ENCODE measurements at places on chromosomes 1 and 21.

- DNase-seq, result no peak
These were observed 1.6 kb upstream of the NPHP4 start for GRCh38 chr1:5993556-5994491.

DNA sequence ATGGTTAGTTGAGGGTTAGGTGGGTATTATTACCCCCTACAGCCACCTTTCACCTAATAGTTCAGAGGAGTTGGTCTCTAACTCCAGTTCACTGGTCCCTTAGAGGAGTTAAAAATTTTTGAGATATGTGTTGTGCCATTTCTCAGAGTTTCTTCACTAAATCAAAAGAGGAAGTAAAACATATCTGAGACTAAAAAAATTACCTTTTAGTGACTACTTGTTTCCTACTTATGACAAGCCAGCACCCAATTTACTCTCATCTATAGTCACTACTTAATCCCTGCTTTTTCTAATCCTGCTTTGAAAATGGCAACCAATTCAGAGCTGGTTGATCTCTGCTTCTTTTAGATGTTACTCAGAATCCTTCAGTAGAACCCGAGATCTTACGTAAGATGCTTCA lies 1316.8 kb upstream of the B3GALT2 start:
- no peak for DNase-seq

DNA sequence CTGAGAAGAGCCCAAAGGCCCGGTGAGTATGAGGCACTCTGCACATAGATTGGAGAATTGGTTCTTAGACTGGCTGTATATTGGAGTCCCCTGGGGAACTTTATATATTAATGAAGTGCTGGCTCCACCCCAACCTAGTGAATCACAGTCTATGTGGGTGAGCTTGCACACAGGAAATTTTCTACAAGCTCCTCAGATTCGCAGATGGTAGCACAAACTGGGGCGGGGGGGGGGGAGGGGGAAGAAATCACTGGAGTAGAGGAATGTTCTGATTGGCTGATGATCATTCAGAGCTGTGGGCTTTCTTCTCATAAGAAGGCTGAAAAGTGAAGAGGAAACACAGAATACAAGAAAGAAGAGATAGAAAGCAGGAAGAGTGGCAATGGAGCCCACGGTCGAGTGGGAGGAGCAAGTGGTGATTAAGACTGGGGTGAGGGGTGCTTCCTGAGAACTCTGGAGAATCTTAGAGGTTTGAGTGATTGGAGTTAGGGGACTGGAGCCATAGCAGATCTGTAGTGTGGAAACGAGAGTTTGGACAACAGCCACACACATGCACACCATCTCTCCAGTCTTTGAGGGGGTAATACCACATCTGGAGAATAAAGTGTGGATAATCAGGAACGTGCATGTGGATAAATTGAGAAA lies 465.9 kb upstream of the DAB1 start:
- DNase-seq, result no peak

- no peak for DNase-seq
These were observed 101.8 kb downstream of the CLIC6 start for GRCh38 chr21:34770576-34770975.

GRCh38 chr1:119909890-119910596 lies 13.7 kb upstream of the ADAM30 start:
- DNase-seq, result no peak

DNA sequence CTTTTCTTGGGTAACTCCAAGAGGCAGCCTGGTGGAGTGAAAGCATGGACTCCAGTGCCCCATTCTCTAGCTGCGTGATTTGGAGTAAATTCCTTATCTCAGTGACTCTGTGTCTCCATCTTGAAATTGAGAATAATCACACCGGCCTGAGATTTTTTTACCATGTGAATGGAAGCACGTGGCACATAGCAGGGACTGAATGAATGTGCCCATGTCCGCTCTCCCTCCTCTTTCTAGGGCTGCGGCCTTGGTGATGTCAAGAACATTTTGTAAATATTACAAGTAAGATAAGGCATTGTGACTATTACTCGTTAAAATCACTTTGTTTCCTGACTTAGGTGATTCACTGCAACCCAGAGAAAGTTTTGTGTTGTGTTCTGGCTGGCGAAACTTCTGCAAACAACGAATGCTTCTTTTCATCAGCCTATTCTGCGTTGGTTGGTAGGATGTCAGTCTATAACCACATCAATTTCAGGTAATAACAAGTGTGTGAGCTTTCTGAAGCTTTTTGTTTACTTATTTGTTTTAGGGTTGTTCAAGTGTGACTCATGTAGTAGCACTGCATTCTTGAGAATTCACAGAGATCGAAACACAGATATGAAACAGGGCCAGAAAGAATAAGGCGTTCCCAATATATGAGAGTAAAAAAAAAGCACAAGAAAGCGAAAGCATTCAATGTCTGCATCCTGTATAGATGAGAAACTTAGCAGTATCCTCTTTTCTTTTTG lies 135.7 kb upstream of the SLC45A1 start:
- DNase-seq, result no peak

DNA sequence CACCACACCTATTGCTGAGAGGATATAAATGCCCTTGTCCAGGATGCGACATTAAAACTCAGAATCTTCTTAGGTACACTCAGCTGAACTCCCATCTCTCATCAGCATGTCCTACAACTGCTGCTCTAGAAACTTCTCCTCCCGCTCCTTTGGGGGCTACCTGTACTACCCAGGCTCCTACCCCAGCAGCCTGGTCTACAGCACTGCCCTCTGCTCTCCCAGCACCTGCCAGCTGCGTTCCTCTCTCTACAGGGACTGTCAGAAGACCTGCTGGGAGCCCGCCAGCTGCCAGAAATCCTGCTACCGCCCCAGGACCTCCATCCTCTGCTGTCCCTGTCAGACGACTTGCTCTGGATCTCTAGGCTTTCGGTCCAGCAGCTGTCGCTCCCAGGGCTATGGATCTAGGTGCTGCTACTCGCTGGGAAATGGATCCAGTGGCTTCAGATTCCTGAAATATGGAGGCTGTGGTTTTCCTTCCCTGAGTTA lies at the start of gene KRTAP13-4:
Gene KRTAP13-4 (plus strand): TSS at position 51 of the 486 bp plus-strand sequence. CDS start 56 bp downstream, at position 107.
- no peak for DNase-seq

- DNase-seq, result no peak
These were observed 39.3 kb downstream of the POFUT2 start for GRCh38 chr21:45248301-45248892.

DNA sequence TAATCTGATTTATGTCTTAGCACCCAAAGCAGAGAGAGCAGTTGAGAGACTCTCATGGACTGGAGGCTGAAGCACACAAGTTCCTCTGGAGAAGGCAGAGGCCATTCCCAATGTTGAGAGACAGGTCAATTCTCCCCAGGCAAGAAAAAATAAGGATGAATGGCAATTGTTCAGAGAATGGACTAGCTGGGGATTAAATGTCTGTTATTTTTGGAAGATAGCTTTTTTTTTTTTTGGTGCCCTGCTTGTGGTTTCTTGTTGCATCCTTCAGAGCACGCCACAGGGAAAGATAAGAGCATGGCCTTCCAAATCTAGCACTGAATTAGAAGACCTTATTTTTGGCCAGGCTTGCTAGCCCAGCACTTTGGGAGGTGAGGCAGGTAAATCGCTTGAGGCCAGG lies 65.6 kb upstream of the ERRFI1 start:
- no peak for DNase-seq

DNA sequence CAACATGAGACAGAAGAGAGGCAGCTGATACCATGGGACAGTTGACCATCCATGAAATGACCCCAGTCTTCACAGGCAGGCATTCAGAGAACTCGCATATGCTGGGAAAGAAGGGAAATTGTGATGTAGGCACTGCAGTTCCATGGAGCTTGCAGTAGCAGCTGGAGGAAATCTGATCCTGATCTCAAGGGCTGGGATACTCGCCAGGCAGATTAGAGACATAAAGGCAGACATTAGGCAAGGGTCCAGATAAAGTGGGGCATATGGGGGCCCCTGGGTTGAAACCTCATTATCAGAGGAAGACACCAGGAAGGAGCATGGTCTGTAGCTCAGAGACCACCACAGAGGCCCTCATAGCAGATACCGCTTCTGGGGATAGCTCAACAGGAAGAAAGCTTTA lies 48.7 kb upstream of the TNR start:
- DNase-seq, result no peak

DNA sequence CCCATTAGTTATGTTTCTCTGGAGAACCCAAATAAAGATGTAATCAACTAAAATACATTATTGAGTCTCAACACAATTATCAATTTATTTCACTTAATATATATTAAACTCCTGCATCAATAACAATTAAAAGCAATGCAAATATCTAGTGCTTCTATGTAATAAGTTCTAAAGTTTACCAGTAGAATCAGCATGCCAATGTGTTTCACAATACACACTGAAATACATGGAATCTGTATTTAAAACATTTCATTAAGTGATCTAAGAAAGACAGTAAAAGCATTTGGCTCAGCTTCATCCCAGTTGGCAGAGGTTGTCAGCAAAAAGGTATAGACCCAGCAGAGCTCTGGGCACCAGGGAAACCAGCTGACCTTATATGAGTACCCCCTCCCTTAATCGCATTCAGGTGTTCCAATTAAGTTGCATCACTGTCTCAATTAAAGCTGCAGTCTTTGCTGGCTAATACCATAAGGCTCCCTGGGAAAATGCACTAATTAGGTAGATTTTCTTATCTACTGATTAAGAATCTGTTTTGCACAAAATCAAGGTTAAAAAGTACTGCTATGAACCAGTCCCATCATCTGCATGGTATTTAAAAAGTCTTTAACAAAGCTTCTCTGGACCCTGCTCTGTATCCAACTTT lies 63.1 kb downstream of the NIBAN1 start:
- DNase-seq, result no peak
